ENCODE measurements at places on chromosomes 1 and 21.

DNA sequence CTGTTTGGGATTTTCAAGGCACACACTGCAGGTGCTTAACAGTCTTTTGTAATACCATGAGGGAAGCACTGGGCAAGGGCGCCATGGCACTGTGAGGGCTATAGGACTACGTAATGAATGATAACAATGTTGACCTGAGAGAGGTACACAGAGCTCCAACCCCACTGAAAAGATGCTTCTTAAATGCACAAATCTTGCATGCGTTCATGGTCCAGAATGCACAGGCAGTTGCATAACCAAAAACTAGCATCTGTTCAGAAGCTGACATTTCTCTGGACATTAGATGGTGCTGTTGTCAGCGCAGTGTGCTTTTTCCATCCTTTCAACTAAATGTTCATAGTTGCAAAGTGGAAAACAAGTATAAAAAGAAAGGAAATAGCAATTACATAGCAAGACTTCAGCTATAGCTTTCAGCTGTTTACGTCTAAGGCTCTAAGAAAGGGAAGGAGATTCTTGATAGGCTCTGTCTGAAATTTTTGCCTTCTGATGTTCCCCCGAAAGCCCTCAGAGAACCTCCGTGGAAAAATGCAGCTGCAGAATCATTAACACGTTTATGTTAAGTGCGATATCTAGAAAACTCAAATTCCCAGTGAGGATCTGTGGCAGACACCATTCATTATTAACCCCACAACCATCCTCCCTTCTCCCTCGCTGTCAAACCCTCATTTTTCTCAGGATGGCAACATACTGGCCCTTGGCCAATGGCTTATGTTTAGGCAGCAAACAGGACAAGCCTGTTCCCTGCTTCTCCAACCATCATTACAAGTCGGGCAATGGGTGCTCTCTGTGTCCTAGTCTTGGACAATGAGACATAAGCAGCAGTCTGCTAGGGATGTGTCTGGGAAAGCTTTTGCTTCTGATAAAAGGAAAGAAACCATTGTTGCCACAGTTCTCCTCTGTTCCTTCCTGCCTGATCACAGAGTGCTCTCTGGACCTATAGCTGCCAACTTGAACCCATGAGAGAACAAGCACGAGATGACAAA is 8.2 kb upstream of the TARBP1 start:
- DNase-seq = no peak

DNA sequence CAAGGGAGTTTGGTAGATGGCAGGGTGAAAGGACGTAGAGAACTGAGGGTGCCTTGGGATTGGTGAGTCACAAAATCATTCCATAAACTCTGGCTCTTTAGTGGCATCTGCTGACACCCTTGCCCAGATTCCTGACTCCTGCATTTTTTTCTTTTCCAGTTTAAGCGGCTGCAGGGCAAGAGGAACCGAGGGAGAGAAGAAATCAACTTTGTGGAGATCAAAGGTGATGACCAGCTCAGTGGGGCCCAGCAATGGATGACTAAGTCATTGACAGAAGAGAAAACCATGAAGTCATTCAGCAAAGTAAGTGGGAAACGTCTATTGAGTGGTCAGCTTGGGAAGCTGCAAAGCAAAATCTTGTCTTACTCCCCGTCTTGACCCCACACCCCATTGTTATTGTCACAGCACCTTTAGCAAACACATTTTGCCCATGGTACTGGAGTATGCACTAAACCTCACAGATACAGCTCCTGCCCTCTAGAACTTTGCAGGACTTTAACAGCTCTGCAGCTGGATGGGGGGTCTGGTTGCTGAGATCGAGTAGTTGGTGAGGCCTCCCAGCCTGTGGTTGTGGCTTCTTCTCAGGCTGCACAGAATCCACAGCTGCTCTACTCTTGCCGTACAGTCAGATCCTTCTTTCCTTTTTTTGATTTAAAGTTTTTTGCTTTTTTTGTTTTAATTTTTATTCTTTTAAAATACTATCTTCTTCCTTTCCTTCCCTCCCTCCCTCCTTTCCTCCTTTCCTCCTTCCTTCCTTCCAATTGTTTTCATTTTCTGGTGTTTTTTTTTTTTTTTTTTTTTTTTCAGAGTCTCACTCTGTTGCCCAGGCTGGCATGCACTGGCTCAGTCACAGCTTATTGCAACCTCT is 21.9 kb downstream of the SH2D2A start:
- DNase-seq = no peak

GRCh38 chr1:24362982-24363614 is 43.9 kb downstream of the GRHL3 start:
- DNase-seq = no peak

DNA sequence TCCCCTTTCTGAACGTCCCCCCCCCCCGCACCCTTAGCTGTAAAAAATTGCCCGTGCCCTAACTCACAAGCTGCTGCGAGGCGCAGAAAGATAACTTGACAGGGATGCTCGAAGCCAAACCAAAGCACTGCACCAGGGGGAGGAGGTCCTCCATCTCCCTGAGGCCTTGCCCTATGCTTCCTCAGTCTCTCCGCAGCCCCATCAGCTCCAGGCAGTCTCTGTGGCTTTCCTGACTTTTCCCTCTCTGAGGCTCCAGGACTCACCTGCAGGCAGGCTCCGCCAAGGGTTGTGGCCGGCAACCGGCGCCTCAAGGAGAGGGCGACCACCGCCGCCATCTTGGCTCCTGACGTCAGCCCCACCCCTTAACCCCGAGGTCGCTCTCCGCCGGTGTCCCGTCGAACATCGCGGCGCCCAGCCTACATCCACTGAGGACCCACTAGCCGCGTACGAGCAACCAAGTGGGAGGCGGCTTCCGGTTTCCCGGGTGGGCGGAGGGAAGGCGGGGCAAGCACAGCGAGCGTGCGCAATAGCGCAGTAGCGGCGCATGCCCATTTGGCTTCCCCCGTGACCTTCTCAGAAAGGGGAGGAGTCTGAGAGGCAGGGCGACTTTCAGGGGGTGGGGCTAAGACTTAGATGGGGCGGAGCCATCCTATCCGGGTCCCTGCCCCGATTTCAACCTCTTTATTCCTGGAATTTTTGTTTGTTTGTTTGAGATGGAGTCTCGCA is at the start of gene SDHB:
Gene SDHB, minus strand, starts transcription at position 348 of the 726 bp plus-strand sequence. Its CDS starts 13 bp downstream, at position 335.
- peak; percentile 95 for DNase-seq

DNA sequence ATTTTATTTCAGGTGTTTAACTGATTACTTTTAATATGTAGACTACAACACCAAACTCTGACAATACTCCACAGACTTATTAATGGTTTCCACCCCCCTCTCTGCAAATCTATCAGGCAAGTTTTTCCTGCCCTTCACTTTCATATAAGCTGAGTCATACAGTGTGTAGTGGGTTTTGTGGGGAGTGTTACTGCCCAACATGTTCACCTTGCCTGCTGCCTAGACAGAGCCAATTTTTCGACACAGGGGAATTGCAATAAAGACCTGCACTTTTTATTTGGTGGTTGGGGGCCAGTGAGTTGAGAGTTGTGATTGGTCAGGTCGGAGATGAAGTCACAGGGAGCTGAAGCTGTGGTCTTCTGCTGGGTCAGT is 119.7 kb downstream of the PPIAL4G start:
- DNase-seq = no peak
